ENCODE measurements at places on chromosomes 7 and 10.

- DNase-seq: peak; percentile 96
These were observed 39.8 kb downstream of the SPOCK2 start for GRCh38 chr10:72048450-72049124.

GRCh38 chr10:27724287-27724686 lies 21.3 kb downstream of the MKX start:
- no peak for DNase-seq

GRCh38 chr7:119436882-119437281 lies 836.1 kb upstream of the KCND2 start:
- DNase-seq: no peak

DNA sequence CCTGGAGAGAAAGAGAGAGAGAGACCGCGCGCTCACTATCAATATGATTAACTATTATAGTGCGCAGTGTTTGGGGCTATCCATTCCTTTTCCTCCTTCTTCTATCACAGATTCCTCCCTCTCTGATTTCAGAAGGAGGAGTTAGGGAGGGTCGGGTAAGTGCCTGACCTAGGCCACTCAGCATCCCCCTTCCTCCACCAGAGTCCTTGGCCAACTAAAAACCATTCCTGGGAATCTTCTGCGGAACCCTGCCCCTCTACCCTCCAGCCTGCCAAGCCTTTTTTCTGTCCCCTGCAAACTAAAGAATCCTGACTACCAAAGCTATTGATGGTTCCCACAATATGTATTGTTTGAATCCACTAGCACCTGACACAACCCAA lies 256.2 kb upstream of the NFE2L3 start:
- no peak for DNase-seq

DNA sequence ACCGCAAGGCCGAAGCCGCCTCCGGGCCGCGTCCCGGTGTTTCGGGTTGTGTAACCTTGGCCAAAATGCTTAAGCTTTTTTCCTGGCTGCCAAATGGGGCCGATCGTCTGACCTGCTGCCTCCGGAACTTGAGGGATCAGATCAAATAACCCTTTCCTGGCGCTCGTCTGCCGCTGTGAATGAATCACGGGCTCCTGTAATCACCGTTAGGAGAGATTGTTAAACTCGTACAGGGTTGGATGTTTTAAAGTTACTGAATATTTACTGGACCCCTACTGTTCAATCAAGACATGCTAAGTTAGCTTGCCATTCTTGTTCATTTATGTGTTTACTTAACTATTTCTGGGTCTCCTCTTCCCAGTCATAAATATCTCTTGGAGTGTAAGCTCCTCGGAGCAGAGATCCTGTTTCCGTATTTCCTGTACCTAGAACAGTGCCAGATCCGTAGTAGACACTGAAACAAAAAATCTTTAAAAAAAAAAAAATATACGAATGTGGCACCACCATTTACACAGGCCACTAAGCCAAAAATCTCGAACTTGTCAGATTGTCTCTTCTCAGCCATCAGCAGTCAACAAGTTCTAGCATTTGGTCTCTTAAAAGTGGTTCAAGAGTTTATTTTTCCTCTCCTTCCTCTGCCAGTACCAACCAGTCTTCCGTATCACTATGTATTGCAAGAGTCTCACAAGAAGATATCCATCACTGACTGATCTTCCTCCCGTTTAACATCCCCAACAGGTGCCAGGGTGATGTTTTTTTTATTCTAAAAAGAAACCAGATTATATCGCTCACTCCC lies 650 bp upstream of the TM9SF3 start:
- peak; percentile 80 for DNase-seq

- no peak for DNase-seq
These were observed 49.7 kb downstream of the INPP5F start for GRCh38 chr10:119775529-119775928.

DNA sequence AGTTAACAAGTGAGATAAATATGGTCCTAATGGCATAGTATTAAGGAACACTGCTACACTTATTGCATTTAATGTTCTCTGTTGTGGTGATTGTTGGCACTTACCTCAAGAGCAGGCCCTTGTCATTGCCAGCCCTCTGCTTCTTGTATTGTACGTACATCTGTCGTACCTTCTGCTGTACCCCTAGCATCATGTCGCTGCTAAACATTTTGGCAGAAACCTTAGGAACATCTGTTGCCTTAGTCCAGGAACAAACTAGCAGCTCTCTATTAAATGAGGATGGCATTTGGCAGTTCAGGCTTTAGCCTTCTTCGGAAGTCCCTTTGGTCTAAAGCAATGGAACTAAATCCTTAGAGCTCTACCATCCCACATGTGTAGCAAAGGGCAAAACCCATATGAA lies 47.6 kb downstream of the PRKG1 start:
- no peak for DNase-seq

DNA sequence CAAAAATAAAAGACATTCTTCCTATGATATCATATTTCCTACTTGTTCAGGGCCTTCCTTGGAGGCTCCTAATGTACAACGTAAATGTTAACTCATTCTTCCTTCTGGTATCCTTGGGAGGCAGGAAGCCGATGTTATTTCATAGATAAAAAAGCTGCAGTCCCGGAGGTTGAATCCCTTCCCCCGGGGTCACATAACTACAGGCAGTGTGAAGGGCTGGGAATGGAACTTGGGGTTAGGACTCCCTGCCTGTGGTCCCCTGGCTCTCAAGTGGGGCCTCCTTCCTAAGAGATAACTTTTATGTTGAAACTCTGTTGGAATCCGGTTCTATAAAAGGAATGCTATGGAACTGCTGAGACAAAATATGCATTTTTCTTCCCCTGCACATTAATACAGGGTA lies 14.9 kb upstream of the CCDC3 start:
- DNase-seq: peak; percentile 81

DNA sequence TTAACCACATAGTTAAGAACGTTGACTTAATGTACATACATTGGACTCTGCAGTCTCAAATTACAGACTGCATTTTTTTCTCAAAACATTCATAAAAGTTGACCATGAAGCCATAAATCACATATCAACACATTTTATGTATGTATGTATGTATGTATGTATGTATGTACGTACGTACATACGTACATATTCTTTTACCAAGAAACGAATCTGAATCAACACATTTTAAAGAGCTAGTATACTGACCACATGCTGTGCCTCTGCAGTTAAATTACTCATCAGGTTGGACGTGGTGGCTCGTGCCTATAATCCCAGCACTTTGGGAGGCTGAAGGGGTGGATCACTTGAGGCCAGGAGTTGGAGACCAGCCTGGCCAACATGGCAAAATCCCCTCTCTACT lies 105.8 kb downstream of the GPR158 start:
- DNase-seq: no peak

GRCh38 chr10:127934383-127934782 lies 27.5 kb downstream of the PTPRE start:
- DNase-seq: no peak

GRCh38 chr10:32956365-32957197 lies 1.4 kb downstream of the ITGB1 start:
- no peak for DNase-seq

DNA sequence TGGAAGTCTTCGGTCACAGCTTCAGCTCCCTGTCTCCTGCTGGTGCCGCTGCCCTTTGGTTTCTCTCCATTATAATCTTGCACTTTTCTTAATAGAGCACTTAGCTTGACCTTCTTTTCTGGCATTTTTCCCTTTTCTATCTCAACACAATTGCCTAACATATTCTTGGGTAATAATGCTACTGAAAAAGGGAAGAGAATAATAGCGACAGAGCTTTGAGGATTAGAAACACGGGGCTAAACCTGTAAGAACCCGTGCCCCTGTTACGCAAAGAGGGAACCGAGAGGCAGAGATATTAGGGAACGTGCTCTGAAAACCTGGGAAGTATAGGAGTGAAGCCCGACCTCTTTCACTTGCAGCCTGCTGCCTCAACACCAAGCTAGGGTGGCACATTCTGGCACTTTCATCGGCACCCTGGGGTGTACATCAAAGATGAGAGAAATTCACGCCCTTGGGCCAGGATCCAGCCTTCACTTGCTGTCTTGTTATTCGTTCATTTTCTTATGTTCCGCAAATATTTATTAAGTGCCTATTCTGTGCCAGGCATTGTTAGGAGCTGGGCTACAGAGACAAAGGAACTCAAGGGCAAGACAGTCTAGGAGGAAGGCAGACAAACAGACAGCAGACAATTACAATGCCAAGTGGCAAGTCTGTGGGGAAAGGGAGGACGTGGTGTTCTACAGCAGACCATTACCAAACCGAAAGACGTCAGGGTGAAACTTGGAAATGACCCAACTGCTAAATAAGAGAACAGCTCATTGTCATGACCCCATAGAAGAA lies 33.0 kb upstream of the GALNTL5 start:
- peak; percentile 8 for DNase-seq

DNA sequence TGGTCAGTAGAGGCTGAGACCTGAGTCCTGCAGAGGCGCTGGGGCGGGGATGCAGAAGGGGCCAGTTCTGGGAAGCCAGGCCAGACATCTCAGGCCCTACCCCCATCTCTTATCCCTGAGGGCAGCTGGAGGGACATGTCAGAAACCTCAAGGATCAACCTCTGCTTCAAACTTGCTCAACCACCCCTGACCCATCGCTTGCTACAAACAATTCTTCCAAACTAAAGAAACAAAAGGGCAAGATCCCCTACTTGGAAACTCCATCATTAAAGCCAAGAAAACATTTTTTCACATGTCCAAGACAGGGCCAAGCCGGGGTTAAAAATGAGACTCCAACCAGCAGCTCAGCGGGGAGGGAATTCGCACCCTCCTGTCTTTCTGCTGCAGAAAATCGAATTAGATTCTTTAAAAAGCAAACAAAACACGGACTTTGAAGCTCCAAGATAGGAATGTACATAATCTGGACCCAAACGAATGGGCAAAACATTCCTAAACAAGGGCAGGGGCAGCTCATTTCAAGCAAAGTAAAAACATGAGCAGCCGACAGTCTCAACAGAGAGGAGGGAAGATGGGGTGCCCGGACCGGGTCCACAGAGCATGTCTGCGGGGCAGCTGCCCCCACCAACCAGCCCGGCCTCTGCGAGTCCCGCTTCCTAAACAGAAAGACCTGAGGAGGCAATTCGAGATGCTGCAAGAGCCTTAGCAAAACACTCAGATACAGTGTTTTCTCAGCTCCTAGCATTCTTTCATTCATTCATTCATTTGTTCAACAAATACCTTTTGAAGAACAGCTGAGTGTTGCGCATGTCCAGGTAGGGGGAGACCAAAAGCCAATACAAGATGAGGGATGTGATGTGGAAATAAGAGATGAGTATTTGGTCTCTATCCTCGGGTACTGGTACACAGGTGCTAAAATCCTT lies 44.8 kb downstream of the CHST15 start:
- no peak for DNase-seq

DNA sequence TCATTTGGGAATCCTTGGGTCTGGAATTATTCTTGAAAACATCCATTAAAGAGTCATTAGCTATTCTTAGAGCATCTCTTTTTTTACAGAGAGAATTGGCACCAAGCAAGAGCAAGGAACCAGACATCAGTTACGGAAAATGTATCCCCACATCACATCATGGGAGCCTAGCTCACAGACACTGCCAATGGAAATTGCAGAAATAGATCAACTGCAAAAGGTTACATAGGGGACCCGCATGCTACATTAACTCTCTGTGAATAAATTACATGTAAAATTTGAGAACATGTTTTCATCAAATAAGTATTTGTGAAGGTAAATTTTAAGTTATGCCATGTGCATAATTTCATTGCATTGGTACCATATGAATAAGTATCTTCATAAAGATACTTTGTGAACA lies 224.8 kb downstream of the ZNF248 start:
- no peak for DNase-seq

- DNase-seq: no peak
These were observed 220.9 kb downstream of the RNLS start for GRCh38 chr10:88361995-88362807.

GRCh38 chr10:113169853-113170460 lies 219.9 kb downstream of the TCF7L2 start:
- no peak for DNase-seq

GRCh38 chr7:18468795-18469194 lies 26.8 kb upstream of the HDAC9 start:
- no peak for DNase-seq

- peak; percentile 86 for DNase-seq
These were observed 23.2 kb upstream of the ZNF32 start for GRCh38 chr10:43671659-43672531.

GRCh38 chr10:69004821-69005220 lies 16.2 kb downstream of the KIFBP start:
- peak; percentile 81 for DNase-seq

GRCh38 chr7:44604941-44605340 lies 1.5 kb upstream of the OGDH start:
- DNase-seq: no peak

DNA sequence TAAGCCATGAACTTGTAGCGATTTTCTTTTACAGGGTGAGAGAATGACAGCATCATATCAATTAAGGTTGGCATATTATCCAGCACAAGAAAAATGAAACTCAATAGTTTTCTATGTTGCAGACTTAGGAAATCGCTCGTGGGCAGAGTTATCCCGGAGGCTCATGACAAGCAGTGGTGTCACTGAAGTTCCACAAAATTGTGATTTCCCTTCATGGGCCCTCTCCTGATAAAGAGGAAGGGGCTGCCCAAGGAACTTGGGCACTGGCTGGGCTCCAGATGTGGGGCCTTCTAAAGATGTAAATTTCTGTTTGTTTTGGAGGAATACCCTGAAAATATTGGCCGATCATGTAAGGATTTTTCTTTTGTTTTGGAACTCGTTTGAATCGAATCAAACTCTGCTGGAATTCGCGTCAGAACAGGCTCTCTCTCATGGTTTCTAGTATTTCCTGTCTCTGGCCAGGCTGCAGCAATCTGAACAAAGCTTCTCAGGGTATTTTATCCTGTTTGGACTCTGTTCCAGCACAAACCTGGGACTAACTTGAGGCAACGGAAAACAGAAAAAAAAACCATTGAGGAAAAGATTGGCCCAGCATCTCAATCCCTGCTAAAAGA lies 340.6 kb upstream of the NRP1 start:
- peak; percentile 63 for DNase-seq

- DNase-seq: no peak
These were observed 12.0 kb downstream of the C10orf62 start for GRCh38 chr10:97601268-97602215.
